ENCODE measurements at places on chromosomes 11 and 22.

GRCh38 chr11:8199676-8200075 lies 30.9 kb upstream of the RIC3 start:
- no peak for ATAC-seq

- no peak for ATAC-seq
Observed at GRCh38 chr11:94557421-94557820, 9.7 kb upstream of the PIWIL4 start.

DNA sequence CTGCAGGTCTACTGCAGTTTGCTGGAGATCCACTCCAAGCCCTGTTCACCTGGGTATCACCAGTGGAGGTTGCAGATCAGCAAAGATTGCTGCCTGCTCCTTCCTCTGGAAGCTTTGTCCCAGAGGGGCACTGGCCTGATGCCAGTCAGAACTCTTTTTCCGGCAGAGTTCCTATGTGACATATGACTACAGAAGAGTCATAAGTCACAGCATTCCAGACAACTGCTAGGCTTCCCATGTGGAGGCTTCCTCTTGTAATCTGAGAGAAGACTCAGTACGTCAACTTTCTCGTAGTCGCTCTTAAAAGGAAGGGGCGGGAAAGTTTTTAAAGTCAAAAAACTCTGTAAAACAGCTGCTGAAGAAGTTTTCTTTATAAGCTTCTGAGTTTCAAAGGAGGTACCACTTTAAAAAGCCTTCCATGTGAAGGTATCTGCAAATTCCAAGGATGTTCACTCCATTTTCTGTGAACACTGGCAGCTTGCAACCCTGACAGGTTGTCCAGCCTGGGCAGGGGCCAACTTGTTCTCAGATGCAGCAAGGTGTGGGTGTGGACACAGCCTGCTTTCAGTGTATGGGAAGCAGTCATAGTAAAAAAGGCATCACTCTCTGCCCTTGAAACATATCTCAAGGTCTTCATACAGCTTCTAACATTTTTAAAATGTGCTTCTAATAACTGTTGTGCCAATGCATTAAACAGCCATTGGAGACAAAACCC lies 97.8 kb downstream of the ME3 start:
- no peak for ATAC-seq

DNA sequence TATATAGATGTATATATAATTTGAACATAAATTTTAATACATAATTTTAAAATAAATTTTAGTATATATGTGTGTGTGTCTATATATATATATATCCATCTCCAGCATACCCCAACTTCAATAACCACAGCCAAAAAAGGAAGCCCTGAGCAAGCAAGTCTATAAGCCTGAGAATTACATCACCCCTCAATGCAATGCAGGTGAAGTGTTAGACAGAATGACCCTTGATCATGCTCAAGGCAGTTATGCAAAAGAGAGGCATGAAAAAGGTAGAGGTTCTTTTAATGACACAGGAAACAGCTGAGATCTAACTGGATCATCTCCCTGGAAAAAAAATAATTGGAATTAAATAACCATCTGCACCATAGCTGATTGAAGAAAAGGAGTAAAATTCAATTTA lies 557.9 kb upstream of the ANO5 start:
- ATAC-seq, result no peak

- peak; percentile 33 for ATAC-seq
Observed at GRCh38 chr22:20783844-20784723, 10.2 kb downstream of the SERPIND1 start.

DNA sequence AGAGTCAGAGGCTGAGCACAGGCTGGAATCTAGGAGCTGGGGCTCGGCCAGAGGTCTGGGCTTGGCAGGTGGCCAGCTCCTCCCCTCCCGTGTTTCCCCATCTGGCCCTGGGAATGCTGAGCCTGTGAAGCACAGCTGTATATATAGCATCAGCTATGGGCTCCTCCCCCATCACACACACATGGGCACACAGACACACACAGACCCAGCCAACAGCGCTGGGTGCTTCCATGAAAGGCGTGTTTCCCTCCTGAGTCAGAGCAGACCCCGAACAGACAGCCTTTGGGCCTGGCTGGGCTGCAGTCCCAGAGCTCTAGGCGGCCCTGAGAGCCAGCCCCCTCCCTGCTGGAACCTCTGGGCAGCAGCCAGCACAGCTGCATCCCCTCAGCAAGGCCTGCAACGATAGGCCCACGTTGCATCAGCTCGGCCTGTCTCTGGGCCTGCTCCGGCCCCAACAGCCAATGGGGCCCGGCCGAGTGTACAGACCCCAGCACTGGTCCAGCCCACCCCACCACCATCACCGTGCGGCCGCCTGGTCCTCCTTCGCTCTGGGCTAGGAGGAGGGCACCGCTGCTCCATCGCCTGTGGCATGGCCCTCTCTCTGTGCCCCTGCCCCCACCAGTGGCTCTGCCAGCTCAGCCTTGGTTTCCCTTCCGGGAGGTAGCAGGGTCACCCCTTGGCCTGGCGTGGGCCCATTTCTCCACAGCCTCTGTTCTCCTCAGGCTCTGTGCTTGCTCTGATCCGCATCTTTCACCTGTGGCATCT lies 7.6 kb upstream of the SERPINH1 start:
- no peak for ATAC-seq

GRCh38 chr11:18754308-18754707 lies 28.3 kb upstream of the IGSF22 start:
- no peak for ATAC-seq

DNA sequence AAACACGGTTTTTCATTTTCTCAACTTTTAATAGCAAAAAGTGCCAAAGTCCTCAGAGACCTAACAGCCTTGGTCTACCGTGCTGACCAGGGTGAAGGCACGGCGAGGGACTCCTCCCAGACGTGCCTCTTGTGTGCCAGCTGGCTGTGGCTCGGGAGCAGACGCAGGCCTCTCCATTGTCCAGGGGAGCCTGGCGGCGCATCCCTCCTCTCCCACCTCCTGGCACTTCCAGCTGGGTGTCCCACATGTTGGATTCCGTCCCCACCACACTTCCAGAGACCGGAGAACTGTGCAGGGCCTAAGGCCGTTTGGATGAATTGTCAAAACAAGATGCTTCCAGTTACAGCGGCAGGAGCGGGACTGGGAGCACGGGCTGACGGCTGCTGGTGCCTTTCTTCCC lies 11.6 kb downstream of the CDPF1 start:
- no peak for ATAC-seq

DNA sequence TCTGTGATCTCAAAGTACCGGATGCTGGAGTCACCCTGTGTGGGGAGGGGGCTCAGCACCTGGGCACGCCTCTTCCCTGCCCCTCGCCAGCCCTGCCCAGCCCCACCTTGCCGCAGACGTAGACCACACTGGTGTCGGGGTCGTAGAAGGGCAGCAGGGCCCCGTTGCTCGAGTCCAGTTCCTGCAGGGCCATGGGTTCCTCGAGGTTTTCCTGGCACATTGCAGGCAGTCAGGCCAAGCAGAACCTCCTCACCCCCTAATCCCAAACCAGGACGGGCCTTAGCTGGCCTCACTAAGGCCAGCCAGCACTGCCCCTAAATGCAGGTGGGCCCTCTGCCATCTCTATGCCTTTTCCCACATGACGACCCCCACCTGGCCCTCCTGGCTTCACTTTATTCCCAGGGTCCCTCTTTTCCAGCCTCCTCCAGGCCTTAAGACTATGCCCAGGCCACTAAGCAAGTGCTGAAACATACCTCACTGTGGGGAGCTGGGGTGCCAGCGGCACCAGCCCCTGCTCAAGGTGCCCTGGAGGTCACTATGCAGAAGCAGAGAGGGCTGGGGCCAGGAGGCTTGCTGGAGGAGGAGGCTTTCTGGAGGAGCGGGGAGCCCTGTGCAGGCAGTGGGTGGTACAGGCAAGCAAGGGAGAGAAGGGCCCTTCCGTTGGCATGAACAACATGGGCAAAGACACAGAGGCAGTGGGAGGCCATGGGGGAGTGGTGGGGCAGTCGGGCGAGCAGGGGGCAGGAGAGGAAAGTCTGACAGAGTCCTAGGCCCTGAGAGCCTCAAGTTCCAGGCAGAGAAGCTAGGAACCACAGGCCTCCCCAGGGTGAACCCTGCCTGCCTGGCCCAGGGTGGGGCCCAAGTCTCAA lies 2.8 kb downstream of the CORO1B start:
- ATAC-seq, result no peak

- no peak for ATAC-seq
Observed at GRCh38 chr11:76747153-76747914, 35.8 kb upstream of the TSKU start.

- ATAC-seq, result no peak
Observed at GRCh38 chr11:111589886-111590499, 12.3 kb upstream of the SIK2 start.

- no peak for ATAC-seq
Observed at GRCh38 chr22:28771195-28771791, 1.2 kb upstream of the CCDC117 start.

- no peak for ATAC-seq
Observed at GRCh38 chr11:100812517-100812916, 125.4 kb downstream of the ARHGAP42 start.

- no peak for ATAC-seq
Observed at GRCh38 chr11:70504246-70505020, 106.1 kb downstream of the CTTN start.

DNA sequence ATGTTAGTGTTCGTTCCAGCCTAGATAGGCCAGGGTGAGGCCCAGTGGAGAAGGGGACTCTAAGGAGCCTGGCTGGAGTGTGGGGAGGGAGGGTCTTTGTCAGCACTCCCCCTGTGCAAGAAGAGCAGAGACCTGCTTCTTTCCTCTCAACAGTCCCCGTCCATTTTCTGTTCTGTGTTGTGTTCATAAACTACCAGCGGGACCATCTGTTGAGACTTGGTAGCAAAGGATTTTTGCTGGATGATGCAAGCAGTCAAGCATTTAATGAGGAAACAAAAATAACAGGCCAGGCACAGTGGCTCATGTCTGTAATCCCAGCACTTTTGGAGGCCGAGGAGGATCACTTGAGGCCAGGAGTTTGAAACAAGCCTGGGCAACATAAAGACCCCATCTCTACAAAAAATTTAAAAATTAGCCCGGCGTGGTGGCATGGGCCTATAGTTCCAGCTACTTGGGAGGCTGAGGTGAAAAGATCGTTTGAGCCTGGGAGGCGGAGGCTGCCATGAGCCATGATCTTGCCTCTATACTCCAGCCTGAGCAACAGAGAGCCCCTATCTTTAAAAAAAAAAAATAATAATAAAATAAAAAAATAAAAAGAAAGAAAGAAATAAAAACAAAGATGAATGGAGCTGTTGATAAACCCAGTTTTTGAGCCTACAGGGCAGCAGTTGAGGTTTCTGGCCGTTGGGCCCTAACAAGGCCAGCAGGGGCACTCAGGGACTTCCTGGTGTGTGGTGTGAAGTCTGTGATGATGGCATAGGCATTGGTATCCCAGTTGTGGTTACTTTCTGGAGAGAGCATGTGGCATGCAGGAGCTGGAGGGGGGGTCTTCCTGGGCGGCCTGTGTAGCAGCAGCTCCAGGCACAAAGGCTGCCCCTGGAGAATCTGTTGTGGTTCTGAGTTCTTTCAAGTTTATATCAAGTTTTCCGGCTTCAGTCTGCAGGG lies 1.7 kb upstream of the TXNRD2 start:
- no peak for ATAC-seq
